ENCODE measurements at places on chromosomes 2 and 18.

GRCh38 chr2:41907771-41908207 is 140.0 kb upstream of the PKDCC start:
- DNase-seq = no peak

GRCh38 chr2:4673025-4673489 is 969.7 kb downstream of the DCDC2C start:
- DNase-seq = no peak

- DNase-seq = no peak
Measured at GRCh38 chr18:78794071-78794430, 185.6 kb upstream of the SALL3 start.

DNA sequence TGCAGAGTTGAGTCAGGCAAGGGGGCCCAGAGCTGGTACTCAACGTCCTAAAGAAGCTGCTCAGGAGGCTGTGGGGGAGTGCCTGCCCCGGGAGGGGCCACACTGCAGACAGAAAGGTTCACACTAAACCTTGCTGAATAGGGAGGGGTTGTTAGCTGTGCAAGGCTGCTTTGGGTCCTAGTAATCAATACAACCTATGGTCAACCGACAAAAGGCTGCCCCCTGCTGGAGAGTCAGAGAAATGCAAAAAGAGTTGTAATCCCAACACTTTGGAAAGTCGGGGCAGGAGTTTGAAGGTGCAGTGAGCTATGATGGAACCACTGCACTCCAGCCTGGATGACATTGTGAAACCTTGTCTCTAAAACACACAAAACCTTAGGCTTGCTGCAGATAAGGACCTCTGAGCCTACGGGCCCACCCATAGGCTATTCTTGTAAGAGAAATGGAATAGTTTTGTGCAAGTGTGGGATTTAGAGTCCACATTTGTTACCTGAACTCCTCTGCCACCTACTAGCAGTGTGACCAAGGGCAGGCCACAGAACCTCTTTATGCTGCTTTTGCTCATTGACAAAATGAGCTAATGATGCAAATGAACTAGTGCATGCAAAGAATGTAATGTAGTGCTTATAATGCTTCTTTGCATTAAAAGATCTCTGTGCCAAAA is 81.5 kb downstream of the PRPF40A start:
- peak; percentile 49 for DNase-seq

GRCh38 chr2:33476131-33476792 is at the start of gene RASGRP3:
Gene RASGRP3, plus strand, starts transcription at chr2:33476649. Its CDS starts 38,488 bp downstream, at chr2:33515137.
- peak; percentile 62 for DNase-seq

GRCh38 chr18:28439870-28440269 is 262.9 kb upstream of the CDH2 start:
- no peak for DNase-seq

GRCh38 chr2:101047774-101048173 is 45.7 kb downstream of the RPL31 start:
- no peak for DNase-seq

Data from amygdala (tissue), 56 donors.